Immature natural killer cell (primary cell): ENCODE measurements at places on chromosomes 7 and 10. TPM values are rescaled to one million over a fixed set of nuclear protein-coding genes. Genes with fewer than 3 reads are reported as not detected.

The IL6 gene
- not detected for polyA plus RNA-seq

The CAMK2B gene
- polyA plus RNA-seq: not detected

The PIP gene
- not detected for polyA plus RNA-seq

DNA sequence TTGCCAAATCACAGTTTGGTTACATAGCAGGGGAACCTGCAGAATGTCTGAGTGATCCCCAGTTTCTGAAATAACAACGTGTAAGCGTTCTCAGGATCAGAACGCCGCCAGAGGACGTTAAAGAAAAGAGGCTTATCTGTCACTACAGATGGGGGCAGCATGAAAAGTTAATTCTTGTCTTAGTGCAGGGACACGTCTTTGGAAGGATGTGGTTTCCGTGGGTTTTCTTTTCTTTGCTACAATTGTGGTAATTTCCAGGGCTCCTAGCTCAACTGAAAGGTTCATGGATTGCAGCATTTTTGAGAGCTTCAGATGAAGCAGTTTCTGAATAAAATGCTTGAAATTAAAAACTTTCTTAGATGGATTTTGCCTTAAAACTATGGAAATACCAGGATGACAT, 106.6 kb downstream of the PRKCQ start:
- peaks cover 68% of the 10 kb centered on the region for H3K4me1 ChIP-seq
- peak overlapping the region; percentile 96 for H3K4me3 ChIP-seq
- peaks cover 44% of the 10 kb centered on the region for H3K36me3 ChIP-seq
- H3K27ac ChIP-seq: peak overlapping the region; percentile 99
- peaks cover 4% of the 10 kb centered on the region for H3K27me3 ChIP-seq

DNA sequence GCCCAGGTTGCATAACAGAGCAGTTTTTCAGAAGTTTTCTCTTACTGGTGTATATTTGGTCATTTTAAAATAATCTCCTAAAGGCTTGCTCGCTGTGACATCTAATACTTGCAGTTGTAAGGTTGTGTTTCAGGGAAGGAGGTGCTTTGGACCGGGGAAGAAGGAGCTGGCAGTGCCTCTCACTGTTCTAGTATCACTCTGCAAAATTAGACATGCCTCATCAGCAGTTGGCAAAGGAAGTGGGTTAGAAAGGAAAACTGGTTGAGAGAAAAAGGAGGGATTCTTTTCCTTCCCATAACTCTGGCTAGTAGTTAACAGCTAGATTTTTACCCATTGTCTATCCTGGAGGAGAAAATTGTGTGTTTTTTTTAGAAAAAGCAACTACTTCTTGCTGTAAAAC, 34.8 kb downstream of the CUL1 start:
- H3K27me3 ChIP-seq: no peaks in the 10 kb centered on the region
- H3K27ac ChIP-seq: no peak overlapping the region
- no peak for DNase-seq
- peaks cover 23% of the 10 kb centered on the region for H3K36me3 ChIP-seq
- no peak overlapping the region for H3K4me3 ChIP-seq
- H3K4me1 ChIP-seq: peaks cover 65% of the 10 kb centered on the region

DNA sequence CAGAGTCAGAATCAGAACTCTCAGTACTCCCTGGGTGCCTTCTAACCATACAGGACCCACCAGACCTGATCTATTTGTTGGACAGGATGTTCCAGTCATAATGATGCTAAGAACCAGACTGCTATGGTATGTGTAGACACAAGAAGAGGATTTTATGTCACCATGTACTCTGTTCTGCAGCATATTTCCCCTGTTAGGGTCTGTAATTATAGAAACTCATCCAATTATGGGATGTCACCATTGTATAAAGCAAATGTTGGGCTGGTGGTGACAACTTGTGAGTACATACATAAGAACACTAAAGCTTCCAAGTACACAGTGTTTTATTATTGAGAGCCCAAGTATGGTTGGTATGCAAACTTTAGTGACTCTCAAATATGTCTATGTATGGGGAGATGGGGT, 67.1 kb upstream of the AGBL3 start:
- no peak for DNase-seq
- no peaks in the 10 kb centered on the region for H3K36me3 ChIP-seq
- no peak overlapping the region for H3K27ac ChIP-seq
- H3K4me1 ChIP-seq: no peaks in the 10 kb centered on the region
- H3K4me3 ChIP-seq: no peak overlapping the region

GRCh38 chr7:148772297-148773089, 73.8 kb downstream of the CUL1 start:
- no peaks in the 10 kb centered on the region for H3K27me3 ChIP-seq
- H3K4me3 ChIP-seq: peak overlapping the region; percentile 80
- DNase-seq: no peak
- peak overlapping the region; percentile 90 for H3K27ac ChIP-seq
- peaks cover 5% of the 10 kb centered on the region for H3K36me3 ChIP-seq

- H3K27ac ChIP-seq: no peak within 1 kb of the TSS
- H3K36me3 ChIP-seq: no peaks in the 10 kb centered on the region
- H3K4me3 ChIP-seq: no peak within 1 kb of the TSS
- no peak for DNase-seq
- no peaks in the 10 kb centered on the region for H3K4me1 ChIP-seq
These were observed at the start of gene AKR1B15 for GRCh38 chr7:134548877-134549276. Gene AKR1B15, plus strand, starts transcription at chr7:134549110. Its CDS starts 15,510 bp downstream, at chr7:134564620.

DNA sequence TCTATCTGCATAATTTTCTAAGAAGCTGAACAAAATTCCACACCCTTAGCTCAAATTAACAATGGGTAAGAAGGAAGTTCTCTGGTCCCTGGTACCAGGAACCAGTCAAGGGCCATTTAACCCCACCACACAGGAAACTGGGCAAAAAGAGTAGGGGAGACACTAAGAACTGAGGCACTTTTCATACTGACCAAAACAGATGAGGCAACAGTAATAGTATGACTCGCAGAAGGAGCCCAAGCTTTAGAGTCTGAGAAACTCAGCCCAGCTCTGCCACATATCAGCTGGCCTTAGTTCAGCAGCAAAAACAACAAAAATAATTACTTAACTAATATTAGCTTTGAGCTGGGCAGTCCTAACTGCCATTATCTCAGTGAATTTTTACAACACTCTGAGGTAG, 221.2 kb downstream of the FAM107B start:
- peaks cover 14% of the 10 kb centered on the region for H3K36me3 ChIP-seq
- peak overlapping the region; percentile 69 for H3K27ac ChIP-seq
- H3K27me3 ChIP-seq: peaks cover 2% of the 10 kb centered on the region
- peak overlapping the region; percentile 76 for H3K4me3 ChIP-seq
- peaks cover 100% of the 10 kb centered on the region for H3K4me1 ChIP-seq

DNA sequence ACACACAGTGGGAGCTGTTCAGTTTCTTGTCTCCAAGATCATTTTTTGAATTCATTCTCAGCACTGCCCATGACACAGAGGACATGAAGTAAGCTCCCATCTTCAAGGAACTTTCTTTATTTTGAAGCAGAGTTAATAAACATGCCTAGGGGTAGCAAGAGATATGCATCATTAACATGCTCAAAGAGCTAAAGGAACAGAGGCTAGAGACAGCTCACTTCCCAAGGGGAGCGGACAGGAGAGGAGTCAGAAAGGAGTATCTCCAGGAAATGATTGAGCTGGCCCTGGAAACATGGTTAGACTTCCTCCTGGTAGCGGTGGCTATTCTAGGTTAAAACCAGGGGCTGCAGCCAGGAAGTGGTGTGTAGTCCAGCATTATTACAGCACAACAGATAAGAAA, 135.9 kb downstream of the GPAM start:
- no peak overlapping the region for H3K4me3 ChIP-seq
- no peaks in the 10 kb centered on the region for H3K27me3 ChIP-seq
- no peak for DNase-seq
- no peak overlapping the region for H3K27ac ChIP-seq
- H3K4me1 ChIP-seq: no peaks in the 10 kb centered on the region

- H3K27ac ChIP-seq: no peak overlapping the region
- no peak overlapping the region for H3K4me3 ChIP-seq
- no peaks in the 10 kb centered on the region for H3K4me1 ChIP-seq
- H3K36me3 ChIP-seq: no peaks in the 10 kb centered on the region
These were observed 34.8 kb downstream of the CFAP43 start for GRCh38 chr10:104197364-104197763.

DNA sequence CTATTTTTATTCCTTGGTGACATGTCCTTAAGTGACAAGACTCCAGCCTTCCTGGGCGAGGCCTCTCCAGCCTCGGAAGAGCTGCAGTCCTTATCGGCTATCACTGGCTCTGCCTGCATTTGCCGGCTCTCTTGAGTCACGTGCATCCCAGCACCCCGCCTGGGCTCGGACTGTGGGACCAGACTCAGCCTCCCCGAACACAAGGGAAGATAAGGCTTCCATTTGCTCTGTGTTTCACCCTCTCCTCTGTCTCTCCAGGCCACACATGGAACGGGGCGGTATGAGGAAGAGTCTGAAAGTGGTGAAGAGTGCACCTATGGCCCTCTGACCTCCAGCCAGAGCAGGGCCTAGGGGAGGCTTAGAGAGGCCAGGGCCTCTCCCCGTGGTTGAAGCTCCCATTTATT, 4.7 kb downstream of the GDF2 start:
- no peak overlapping the region for H3K27ac ChIP-seq
- H3K4me1 ChIP-seq: no peaks in the 10 kb centered on the region
- no peak overlapping the region for H3K4me3 ChIP-seq
- no peak for DNase-seq
- no peaks in the 10 kb centered on the region for H3K36me3 ChIP-seq
- H3K27me3 ChIP-seq: peaks cover 5% of the 10 kb centered on the region
